Diencephalon (tissue), 1 donor: ENCODE measurements at places on chromosomes 12 and 14. TPM values are rescaled to one million over a fixed set of nuclear protein-coding genes. Genes with fewer than 3 reads are reported as not detected.

The RTRAF gene
- total RNA-seq = 44.8 TPM

The LRR1 gene
- 12.7 TPM for total RNA-seq

The FAM90A1 gene
- not detected for total RNA-seq

The PTMS gene
- 84.2 TPM for total RNA-seq

The CCDC198 gene
- total RNA-seq = 1.2 TPM

The GLIPR1L2 gene
- total RNA-seq = 2.3 TPM

The SAMD15 gene
- total RNA-seq = 20.8 TPM
